PC-9 (cell line): ENCODE measurements at places on chromosomes 6 and 20. TPM values are rescaled to one million over a fixed set of nuclear protein-coding genes. Genes with fewer than 3 reads are reported as not detected.

The GSTA2 gene
- total RNA-seq = not detected in 2 replicates

The HSPA1B gene
- total RNA-seq = 334 and 340 TPM in 2 replicates

The ROS1 gene
- not detected in 2 replicates for total RNA-seq

The ASF1A gene
- 25.7 and 39.5 TPM in 2 replicates for total RNA-seq

The C20orf96 gene
- 20.7 and 25.7 TPM in 2 replicates for total RNA-seq

The ESR1 gene
- 1.5 TPM in 2 replicates for total RNA-seq

The ADAM33 gene
- total RNA-seq = not detected in 2 replicates

The PRR18 gene
- total RNA-seq = not detected in 2 replicates

The MAFB gene
- total RNA-seq = not detected in 2 replicates

The ZNF292 gene
- 29.2 and 34.1 TPM in 2 replicates for total RNA-seq

The ZSCAN26 gene
- total RNA-seq = 12.1 and 14.8 TPM in 2 replicates

The EBF4 gene
- 4.9 and 5.1 TPM in 2 replicates for total RNA-seq
